ENCODE measurements at places on chromosomes 12 and 14.

GRCh38 chr12:31872831-31873604 lies 86.2 kb upstream of the RESF1 start:
- no peak for DNase-seq

GRCh38 chr12:9039397-9039977 lies 50.1 kb downstream of the KLRG1 start:
- DNase-seq: peak; percentile 69

- DNase-seq: peak; percentile 98
These were observed at the start of gene ATP5MC2 for GRCh38 chr12:53675701-53676607. TSS of gene ATP5MC2 (minus strand) at chr12:53676083. CDS start at chr12:53672614, 3,469 bp downstream.

GRCh38 chr14:40099316-40099715 lies 667.1 kb upstream of the FBXO33 start:
- DNase-seq: no peak

- DNase-seq: no peak
These were observed 41.2 kb downstream of the SH2B3 start for GRCh38 chr12:111446631-111447570.
